ENCODE measurements at places on chromosomes 5 and 9.

GRCh38 chr5:136013559-136013958, 15.2 kb upstream of the TGFBI start:
- DNase-seq = no peak

DNA sequence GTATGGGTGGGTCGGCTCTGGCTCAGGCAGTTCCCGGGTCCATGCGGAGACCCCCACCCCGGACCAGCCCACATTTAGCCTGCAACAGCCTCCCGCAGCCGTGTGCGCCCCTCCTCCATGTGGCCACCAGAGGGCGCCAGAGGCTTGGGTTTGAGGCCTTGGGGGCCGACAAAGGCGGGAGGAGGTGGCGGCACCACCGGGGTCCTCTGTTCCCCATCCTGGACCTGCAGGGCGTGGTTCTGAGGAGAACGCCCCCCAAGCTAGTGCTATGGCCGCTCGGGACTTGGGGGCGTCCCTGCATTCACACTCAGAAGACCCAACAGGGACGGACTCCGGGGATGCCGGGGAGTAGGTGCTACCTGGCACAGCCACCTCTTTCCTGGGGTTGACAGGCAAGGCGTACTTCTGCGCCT, 16.5 kb downstream of the ASS1 start:
- no peak for DNase-seq

DNA sequence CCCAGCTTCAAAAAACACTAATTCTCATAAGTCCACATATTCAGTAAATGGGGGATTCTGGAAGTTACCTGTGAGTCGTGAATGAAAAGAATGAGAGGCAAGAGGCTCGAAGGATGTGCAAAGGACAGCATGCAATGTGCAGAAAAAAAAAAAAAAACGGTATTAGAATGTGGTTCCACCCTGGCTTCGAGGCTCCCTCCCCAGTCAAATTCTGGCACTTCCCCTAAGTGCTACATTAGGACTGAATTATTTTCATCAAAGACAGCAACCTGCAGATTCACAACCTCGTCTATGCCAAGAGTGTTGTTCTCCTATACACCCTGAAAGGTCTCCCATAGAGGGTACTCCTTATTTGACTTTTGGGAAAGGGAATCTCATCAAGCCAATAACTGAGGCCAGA, 16.5 kb downstream of the CAPSL start:
- DNase-seq = no peak

DNA sequence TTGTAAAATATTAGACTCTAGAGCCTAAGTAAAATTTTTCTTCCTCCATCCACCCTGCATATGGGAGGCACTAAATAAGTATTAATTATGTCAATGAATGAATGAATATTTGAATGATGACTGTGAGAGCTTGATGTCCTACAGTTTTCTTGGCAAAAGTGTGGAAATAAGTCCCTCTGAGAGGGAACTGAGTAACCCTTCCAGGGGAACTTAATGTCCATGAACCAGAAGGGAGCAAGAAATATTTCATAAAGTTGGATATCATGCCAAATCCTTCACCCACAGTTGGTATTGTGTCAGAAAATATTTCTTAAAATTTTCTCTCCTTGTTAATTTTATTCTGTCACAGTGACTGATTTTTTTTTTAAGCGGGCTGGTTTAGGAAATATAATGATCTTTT, 36.6 kb downstream of the NNT start:
- no peak for DNase-seq

DNA sequence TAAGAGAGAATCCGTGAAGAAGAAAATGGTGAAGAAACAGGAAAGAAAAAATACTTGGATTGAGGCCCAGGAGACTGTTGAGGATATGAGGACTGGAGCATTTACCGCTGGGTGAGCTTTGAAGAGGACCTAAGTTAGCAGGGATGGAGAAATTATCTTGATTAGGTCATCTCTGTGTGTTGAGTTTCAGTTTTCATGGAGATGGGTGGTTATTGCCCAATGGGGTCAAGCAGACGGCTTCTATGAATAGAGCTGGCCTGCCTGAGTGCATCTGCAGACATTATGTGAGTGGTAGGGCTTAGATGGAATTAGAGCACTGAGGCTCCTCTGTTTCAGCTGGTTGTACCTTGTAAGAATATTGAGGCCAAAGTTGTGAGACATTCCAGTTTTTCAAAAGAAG, 245.4 kb upstream of the FBXL7 start:
- no peak for DNase-seq
